ENCODE measurements at places on chromosomes 12 and 14.

- DNase-seq: no peak
Observed at GRCh38 chr12:38898001-38898684, 7.2 kb downstream of the CPNE8 start.

DNA sequence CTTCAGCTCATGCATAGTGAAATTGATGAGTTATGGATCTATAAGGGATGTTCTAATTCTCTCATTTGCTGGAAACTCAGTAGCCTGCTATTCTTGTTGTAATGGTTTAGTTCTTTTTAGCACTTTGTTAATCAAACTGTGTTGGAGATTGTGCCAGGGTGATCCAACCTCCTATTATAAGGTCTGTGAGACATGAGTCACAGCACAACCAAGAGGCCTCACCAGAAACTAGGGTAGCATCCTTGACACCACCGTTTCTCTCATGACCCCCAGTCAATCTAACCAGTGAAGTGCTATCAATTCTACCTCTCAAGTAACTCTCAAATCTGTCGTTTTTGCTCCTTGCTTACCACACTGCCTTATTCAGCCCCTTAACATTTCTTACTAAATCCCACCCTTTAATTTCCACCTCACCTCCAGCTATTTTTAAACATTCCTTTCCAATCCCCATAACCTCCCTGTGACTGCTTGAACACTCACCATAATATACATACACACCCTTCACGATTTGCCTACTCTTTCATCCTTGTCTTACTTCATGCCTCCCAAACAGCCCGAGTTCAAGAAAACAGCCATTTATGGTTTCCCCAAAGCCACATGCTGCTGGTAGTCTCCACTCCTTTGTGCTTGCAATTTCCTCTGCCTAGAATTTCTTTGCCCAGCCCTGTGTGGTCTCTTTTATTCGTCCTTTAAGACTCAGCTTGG, 53.9 kb upstream of the NUDT4 start:
- no peak for DNase-seq

DNA sequence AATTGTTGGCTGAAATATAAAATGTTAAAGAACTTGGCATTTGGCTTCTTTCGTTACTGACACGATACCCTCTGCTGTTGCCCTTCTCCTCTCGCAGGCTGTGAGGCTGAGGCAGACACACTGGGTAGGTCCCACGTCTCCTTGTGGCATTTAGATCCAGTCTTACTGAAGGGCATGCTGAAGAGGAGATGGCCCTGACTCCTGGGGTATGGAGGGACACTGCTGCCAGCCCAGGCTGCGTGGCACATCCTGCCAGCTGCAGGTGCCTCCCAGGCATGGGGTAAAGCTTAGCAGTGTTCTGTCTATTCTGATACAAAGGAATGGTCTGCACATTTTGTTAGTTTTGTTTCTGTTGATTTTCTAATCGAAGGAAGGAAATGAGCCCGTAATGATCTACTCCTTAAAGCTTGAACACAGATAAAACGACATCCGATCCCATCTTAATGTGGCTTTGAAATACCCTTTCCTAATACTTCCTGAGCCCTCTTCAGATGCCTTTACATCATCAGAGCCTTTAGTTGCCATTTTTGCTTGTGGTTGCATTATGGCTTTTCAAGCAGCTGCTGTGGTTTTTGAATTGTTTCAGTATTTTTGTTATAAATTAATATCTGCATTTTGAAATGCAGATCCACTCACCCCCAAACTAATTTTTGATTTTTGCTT, 61.1 kb downstream of the WDR20 start:
- DNase-seq: no peak

GRCh38 chr12:52633383-52633782, 15.0 kb upstream of the KRT73 start:
- no peak for DNase-seq

DNA sequence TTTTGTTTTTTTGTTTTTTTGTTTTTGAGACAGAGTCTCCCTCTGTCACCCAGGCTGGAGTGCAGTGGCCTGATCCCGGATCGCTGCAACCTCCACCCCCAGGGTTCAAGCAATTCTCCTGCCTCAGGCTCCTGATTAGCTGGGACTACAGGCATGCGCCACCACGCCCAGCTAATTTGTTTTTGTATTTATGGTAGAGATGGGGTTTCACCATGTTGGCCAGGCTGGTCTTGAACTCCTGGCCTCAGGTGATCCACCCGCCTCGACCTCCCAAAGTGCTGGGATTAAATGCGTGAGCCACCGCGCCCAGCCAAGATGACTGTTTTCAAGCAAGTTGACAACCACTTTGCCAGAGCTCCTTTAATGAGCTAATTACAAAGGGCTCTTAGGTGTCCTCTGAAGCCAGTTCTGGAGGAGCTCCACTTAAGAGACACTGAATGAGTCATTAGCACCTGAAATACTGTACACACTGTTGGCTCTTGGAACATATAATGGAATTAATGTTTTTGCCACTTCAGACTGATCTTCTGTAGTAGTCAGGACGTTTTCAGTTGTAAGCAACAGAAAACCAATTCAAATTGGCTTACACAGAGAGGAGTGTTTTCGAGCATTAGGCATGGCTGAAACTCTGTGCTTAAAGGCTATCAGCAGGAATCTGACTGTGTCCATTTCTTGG, 55.4 kb upstream of the MED13L start:
- no peak for DNase-seq

DNA sequence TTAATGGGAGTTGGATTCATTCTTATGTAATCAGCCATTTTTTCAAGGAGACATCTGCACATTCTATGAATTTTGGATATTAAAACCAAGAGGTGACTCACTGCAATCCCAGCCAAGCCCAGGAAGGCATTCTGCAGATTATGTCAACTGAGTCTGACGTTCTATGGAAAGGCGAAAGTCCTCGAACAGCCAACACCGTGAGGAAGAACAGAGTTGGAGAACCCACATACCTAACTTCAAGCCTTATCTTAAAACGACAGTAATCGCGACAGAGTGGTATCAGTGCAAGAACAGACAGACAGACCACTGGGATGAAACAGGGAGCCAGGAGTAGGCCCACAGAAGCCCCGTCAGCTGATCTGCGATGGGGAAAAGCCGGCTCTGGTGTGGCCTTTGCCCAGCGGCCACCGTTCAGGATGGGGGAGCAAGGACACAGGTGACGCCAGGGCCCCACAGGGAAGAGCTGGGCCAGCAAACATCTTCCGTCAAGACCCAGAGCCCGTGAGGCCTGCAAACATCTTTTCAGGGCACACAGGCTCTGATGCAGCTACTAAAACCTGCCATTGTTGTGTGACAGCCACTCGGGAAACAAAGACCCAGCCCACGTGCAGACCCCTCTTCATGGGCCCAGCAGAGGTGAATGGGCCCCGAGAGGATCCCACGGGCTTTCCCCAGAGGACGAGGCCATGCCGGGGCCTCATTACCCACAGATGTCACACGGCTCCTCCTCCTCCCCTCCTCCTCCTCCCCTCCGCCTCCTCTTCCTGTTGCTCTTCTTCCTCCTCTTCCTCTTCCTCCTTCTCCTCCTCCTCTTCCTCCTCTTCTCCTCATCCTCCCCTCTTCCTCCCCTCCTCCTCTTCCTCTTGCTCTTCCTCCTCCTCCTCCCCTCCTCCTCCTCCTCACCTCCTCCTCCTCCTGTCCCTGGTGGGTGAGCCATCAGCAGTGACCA, 277.6 kb downstream of the ADGRD1 start:
- no peak for DNase-seq

DNA sequence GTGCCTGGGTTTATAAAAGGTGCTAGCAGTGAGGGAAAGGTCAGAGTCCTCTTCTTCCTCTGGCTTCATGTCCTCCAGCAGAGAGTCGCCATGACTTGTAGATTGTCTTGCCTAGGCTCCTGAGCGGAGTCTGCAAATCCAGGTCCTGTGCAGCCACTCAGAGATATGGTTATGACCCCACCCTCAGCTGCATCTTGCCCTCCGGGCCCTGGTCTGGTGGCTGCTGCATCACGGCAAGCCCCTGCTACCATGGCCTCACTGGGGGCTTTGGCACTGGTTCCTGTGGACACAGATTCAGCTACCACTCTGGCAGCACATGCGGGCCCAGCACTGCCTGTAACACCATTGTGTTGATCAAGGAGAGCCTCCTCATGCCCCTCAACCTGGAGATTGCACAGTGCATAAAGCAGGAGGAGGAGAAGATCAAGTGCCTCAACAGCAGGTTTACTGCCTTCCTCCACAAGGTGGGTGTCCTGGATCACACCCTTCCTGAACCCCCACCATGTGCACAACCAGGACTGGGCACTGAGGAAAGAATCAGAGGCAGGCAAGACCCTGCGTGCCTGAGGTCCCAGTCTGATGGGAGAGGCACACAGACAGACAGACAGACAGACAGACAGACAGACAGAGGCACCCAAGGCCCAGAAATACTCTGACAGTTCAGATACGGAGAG, 10.5 kb upstream of the KRT86 start:
- DNase-seq: no peak

GRCh38 chr12:100437038-100437841, 36.4 kb upstream of the NR1H4 start:
- DNase-seq: no peak

- DNase-seq: no peak
Observed at GRCh38 chr14:74141703-74142102, 56.9 kb downstream of the LIN52 start.

- DNase-seq: no peak
Observed at GRCh38 chr14:91350813-91351511, 66.7 kb downstream of the CCDC88C start.

DNA sequence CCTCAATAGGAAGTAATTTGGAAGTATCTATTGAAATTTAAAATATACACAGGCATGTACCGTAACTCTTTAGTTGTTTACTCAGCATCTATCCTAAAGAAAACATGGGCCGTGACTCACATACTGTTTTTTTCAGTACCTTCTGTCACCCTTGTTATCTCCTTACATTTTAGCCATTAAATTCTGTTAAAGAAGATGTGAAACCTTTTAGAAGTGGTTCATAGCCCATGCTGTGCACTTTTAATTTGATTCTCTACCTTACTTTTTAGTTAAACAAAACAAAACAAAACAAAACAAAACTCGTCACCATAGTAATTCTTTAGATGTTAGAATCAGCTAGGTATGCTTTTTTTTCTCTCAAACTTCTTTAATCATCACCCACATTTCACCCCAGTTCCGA, 494.4 kb upstream of the RGS6 start:
- DNase-seq: no peak

DNA sequence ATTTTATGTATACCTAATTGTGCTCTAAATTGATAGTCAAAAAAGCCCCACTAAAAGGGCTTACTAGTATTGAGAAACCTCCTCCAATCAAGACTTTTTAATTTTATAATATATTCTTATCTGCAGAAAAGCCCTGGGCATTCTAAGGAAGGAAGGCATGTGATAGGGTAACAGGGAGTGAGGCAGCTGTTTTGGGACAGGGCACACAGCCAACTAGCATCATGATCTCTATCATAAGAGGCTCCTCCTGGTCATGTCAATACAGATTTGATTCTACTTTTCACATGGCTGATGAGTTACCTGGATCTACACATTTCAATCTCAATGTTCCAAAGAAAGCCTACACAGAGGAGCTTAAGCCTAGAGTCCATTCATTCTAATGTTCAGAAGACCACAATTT, 9.1 kb downstream of the ADAM20 start:
- DNase-seq: no peak

DNA sequence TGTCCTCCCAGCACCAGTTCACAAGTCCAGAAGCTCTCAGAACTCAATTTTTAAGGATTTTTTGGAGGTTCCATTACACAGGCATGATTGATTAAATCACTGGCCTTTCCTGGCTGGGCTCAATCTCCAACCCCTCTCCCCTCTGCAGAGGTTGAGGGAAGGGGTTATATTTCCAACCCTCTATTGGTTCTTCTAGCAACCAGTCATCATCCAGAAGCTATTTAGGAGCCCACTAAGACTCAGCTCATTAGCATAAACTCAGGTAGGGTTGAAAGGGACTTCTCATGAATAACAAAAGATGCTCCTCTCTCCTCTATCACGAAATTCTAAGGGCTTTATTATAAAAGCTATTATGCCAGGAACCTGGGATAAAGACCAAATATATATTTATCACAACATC, 41.5 kb downstream of the SPPL3 start:
- DNase-seq: no peak

GRCh38 chr12:10466311-10466710, 13.1 kb upstream of the KLRC1 start:
- no peak for DNase-seq

- DNase-seq: no peak
Observed at GRCh38 chr12:89080793-89081465, 271.4 kb downstream of the DUSP6 start.

Measured in globus pallidus (tissue), 1 donor.